Stimulated activated CD4-positive, alpha-beta T cell treated with anti-CD3 and anti-CD28 coated beads, Interleukin-1b, Interleukin-23, amount 100 ng/mL, for 1 hour (primary cell): ENCODE measurements at places on chromosomes 3 and 15.

DNA sequence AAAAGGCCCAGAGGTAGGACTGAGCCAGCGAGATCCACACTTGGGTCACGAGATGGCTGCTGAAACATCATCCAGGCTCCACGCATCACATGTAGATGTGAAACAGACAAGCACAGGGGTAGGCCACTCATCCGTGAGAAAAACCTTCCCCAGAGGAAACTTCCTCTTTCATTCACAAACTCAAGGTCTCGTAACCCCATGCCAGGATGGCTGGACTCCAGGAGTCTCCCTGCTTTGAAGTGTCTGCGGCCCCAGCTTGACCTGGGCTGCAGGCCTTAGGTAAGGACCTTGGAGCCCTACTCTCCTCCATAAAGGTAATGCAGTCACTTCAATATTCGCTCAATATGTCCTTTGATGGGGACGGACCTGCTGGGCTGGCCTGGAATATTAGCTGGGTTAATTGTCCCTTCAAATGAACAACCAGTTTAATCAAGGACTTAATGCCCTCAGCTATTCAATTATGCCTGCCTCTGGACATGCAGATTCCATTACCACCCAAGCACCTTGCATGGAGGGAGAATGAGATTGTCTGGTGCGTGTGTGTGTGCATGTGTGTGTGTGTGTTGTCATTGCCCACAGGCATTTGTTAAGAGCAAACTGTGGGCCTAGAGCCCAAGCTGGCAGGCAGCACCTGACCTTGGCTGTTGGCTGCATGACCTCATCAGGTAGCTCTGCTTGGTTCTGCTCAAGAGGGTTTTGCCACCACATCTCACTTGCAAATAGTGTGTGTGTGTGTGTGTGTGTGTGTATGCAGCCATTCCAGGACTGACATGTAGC, 186.9 kb upstream of the TLE3 start:
- DNase-seq, result no peak

DNA sequence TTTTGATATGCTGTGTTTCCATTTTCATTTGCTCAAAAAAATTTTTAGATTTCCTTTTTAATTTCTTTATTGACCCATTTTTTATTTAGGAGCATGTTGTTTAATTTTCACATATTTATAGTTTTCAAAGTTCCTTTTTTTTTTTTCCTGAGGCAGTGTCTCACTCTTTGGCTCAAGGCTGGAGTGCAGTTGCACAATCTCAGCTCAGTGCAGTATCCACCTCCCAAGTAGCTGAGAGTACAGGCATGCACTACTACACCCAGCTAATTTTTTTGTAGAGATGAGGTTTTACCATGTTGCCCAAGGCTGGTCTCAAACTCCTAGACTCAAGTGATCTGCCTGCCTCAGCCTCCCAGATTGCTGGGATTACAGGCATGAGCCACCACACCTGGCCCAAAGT, 36.2 kb downstream of the PFN2 start:
- no peak for DNase-seq

- DNase-seq, result no peak
Observed at GRCh38 chr3:127590282-127590592, 296 bp downstream of the TPRA1 start.

DNA sequence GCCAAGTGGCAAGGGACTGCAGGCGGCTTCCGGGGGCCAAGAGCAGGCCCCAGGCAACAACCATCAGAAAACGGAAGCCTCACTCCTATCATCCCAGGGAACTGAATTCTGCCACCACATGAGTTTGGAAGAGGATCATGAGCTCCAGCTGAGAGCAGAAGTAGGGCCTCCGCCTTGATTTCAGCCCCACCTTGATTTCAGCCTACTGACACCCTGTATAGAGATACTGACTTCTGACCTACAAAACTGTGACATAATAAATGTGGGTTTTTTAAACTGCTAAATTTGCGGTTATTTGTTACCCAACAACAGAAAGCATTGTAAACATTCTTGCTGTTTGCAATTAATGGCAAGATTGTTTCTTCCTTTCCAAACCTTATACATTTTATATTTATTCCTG, 21.6 kb upstream of the RARRES1 start:
- no peak for DNase-seq

GRCh38 chr15:51094606-51095569, at the start of gene TNFAIP8L3:
TNFAIP8L3 (minus strand) TSS chr15:51094906; CDS start chr15:51094595, 311 bp downstream.
- no peak for DNase-seq

DNA sequence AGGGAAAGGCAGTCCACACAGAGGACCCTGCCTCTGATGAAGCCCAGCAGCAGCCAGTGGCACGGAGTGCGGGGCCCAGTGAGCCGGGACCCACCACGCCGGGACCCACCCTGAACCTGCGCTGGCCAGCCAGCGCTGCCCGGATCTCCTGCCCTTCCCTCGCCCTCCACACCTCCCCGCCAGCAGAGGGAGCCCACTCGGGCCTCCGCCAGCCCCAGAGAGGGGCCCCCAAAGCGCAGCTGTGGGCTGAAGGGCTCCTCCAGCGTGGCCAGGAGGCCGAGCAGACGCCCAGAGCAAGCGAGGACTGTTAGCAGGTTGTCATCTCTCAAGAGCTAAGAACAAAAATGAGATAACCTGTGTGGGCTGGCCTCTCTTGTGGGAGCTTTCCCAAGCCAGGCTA, 81.3 kb upstream of the ATP10A start:
- DNase-seq, result no peak

DNA sequence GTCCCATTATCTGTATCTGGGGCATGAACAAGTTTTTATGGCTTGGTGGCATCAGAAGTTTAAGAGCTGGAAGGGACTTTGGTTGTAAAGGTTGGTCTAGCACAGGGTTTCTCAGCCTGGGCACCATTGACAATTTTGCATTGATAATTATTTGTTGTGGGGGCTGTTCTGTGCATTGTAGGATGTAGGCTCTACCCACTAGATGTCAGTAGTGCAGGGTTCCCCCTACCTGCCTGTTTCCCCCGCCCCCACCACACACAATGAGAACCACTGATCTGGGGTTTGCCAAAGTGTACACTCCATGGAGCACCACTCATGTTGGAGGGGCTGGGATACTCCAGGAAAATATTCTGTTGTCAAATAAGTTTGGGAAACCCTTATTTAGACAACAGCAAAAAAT, 42.7 kb downstream of the PLCL2 start:
- no peak for DNase-seq

DNA sequence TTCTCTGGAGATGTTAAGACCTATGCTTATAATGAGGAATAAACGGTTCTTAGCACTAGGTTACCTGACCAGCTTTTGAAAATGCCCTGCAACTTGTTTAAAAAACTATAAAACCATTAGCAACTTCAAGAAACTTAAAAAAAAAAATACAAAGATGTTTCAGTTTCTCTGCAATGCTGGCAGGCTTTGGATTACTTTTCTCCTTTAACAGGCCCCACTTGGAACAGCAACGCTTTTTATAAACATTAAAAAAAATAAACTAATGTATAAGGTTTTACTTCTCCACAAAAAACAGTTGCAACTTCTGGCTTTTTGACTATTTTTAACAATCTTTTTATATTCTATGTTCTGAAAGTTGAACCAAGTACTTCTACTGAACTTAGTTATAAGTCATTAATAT, 1006.7 kb downstream of the ROBO1 start:
- no peak for DNase-seq

GRCh38 chr3:160668454-160668853, 8.5 kb upstream of the ARL14 start:
- DNase-seq, result no peak

DNA sequence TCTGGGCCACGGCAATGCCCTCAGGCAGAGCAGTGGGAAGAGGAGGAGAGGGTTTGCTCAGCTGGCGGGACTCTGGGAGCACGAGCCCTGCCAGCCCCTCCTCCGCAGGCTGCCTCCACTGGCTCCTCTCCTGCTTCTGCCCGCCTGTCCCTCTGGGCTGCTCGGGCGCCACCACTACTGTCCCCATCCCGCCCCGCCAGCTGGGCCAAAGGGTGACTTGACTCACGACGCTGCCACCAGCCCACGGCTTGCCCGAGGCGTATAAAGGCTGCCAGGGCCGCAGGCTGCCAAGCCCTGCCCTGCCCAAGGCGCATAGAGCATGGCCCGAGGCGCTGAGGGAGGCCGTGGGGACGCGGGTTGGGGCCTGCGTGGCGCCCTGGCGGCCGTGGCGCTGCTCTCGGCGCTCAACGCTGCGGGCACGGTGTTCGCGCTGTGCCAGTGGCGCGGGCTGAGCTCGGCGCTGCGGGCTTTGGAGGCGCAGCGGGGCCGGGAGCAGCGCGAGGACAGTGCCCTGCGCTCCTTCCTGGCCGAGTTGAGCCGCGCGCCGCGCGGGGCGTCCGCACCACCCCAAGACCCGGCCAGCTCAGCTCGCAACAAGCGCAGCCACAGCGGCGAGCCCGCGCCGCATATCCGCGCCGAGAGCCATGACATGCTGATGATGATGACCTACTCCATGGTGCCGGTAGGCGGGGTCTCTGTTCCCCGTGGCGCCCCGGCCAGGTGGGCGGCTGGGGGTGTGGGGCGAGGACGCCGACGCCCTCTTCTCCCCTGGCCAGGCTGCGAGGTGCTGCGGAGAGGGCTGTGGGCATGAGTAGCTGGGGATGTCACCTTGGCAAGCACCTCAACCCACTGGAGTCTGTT, at the start of gene GLDN:
Gene GLDN (plus strand): TSS at position 290 of the 861 bp plus-strand sequence. CDS start 30 bp downstream, at position 320.
- no peak for DNase-seq
